ENCODE measurements at places on chromosomes 5 and 9.

DNA sequence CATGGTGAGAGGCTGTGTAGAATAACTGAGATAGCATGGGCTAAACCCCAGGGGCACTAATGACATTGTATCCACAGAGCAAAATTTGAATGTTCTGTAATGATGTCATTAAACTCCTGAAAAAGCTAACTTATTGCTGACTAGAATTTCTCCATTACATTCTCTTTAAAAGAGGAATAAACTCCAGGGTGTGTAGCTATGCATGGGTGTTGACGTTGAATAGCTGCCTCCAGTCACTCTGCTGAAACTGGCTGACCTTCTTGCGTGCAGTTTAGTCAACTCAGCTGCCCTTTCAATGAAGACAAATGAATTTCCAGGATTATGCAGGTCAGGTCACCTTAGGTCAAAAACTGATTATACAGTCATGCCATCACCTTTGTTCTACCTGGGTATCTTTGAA, 617.5 kb upstream of the WWC1 start:
- no peak for DNase-seq

DNA sequence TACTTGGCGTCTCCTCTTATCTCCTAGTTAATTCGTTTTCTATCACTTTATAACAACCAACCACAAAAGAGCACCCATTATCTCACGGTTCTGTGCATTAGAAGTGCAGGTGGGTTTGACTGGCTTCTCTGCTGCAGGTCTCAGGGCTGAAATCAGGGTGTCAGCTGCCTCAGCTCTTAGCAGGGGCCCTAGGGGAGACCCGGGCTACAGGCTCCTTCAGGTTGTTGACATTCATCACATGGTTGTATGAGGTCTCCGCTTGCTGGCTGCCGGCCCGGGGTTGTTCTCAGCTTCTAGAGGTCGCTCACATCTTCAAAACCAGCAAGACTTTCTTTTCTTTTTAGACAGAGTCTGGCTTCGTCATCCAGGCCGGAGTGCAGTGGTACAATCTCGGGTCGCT, 2.9 kb upstream of the ZMYND19 start:
- no peak for DNase-seq

DNA sequence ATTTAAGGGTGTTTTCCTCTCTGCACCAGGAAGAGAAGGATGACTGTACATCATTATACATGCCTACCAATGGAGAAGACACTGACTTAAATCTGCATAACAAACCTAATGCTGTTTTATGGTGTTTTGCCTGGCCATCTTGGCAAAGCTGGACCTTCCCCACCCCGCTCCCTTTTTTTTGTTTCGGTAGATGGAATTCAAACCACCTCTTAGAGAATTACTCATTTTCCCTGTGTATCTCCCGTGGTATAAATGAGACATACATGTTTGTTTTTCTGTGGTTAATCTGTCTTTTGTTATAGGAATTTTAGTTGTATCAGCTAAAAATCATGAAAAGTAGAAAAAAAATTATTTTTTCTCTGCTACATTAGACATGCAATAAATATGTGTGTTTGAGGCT, 28.8 kb downstream of the IL12B start:
- no peak for DNase-seq

DNA sequence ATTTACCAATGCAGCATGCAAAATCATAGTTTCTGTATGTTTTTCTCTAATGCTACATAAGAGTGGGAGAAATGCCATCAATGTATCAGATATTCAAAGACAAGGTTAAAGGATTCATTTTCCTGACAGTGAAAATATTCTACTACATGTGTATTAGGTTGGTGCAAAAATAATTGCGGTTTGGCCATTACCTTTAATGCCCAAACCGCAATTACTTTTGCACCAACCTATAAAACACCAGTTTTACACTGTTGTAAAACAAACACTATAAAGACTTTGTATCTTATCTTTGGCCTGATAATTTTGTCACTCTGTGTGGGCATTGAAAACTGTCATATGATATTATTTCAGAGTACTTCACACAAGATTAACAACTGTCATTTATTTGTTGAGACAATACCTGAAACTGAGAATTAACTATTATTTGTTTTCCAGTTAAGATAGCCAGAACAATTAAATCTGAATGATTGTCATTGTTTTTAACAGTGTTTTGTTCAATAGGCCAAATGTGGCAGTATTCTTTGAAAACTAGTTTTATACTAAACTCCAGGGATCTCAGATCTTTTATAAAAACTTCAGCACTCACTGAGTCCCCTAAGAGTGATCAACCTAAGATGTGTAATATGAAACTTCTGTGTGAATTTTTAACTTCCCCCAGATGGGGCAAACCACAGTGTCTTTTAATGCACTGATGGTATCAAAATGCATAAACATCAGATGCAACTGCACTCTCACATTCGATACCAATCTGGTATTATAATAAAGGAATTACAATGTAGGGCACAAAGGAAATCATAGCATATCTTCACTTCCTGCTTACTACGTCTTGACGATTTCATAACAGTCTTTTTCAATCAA, 53.8 kb upstream of the FBN2 start:
- no peak for DNase-seq

GRCh38 chr5:142197781-142198180, 89.2 kb downstream of the NDFIP1 start:
- no peak for DNase-seq

- DNase-seq: no peak
Observed at GRCh38 chr9:113296796-113297558, 6.2 kb downstream of the RNF183 start.

DNA sequence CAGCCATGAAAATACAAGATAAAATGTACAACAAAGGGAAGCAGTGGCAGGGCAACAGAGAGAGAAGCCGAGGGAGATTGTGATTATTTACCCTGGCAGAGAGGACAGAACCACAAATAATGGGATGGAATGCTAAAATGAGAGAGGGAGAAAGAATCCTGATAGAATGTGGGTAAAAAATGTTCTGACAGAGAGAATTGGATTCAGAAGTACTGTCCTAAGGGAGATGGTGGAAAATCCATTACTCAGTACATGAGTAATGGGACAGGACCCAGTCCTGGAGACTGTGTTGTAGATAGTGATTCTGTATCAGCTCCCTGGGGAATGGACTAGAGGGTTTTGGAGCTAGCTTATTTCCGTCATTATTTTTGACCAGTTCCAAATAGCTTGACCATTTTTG, 831.5 kb downstream of the MAT2B start:
- DNase-seq: no peak

GRCh38 chr5:150408231-150408943, 4.3 kb downstream of the CD74 start:
- no peak for DNase-seq

DNA sequence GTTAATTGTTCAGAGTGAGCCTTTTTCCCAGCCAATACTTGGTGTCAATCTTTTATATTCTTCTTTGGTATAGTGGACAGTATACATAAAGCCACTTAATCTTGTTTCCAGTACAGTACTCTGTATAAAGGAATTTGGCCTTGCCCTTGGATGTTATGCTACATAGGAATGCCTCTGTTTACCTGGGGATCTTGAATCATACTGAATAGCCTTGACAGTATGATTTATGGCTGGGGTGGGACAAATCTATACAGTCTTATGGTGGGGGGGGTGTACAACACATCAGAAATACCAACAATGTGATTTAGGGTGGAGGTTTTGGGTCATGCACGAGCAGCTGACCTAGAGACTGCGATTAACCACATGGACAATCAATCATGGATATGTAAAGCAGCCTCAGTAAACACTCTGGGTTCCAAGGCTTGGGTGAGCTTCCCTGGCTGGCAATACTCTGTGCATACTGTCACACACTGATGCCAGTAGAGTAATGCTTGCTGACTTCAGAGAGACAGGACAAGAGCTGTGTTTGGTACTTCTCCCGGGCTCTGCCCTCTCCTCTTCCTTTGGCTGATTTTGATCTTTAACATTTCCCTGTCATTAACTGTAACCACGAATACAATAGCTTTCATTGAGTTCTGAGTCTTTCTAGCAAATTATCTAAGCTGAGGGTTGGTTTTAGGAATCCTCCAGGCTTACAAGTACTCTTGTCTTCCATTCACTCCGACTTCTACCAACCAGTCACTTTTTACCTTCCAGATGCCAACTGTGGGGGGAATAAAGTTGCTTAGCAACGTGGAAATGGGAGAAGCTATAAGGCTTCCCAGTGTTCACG, 84.6 kb downstream of the IARS1 start:
- DNase-seq: no peak

GRCh38 chr9:31519424-31519823, 865.0 kb upstream of the ACO1 start:
- no peak for DNase-seq

DNA sequence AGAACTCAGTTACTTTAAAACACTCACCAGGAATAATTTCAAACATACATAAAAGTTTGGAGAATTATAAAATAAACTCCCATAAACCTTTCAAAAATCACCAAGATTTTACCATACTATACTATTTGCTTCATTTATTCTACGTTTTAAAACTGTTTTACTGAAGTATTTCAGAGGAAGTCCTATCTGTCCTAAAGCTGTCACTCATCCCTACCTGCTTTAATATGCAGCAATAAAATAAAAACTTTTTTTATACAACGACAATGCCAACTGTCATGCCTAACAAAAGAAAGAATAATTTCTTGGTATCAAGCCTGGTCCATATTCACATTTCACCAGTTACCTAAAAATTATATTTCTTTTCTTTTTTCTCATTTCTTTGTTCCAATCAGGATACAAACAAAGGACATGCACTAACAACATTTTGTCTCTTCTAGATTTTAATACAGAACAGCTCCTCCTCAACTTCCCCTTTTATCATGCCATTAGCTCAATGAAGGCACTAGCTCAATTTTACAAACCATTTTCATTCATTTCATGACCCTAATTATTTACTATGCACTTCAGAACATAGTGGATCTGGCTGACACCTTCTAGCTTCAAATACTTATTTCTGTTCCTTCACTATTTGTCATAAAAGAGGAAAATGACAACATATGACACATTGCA, 135.2 kb downstream of the GNAQ start:
- no peak for DNase-seq
